A549 treated with ZK216348 at 1 μM for 4 hours (cell line): ENCODE measurements at places on chromosomes 13 and 19. TPM values are rescaled to one million over a fixed set of nuclear protein-coding genes. Genes with fewer than 3 reads are reported as not detected.

CGB2 gene
- 0.41 to 0.94 TPM in 2 of 5 replicates, not detected in the others for total RNA-seq

KLF1 gene
- not detected in 5 replicates for total RNA-seq

FCHO1 gene
- 16.2 to 20.0 TPM (median 18.3 TPM) in 5 replicates for total RNA-seq

NCR1 gene
- total RNA-seq, result not detected in 5 replicates

IGLON5 gene
- total RNA-seq, result 0.05 to 0.12 TPM in 2 of 5 replicates, not detected in the others

RAB11B gene
- total RNA-seq, result 86.6 to 98.4 TPM (median 92.1 TPM) in 5 replicates

ZNF331 gene
- 11.9 to 15.4 TPM (median 14.2 TPM) in 5 replicates for total RNA-seq

IL17D gene
- total RNA-seq, result 1.1 to 1.5 TPM (median 1.2 TPM) in 5 replicates

CCDC70 gene
- total RNA-seq, result not detected in 5 replicates

LRRC63 gene
- total RNA-seq, result 0.13 TPM in 1 of 5 replicates, not detected in the others

ADM5 gene
- total RNA-seq, result 2.7 to 6.9 TPM (median 5.7 TPM) in 5 replicates

PSG11 gene
- total RNA-seq, result not detected in 5 replicates

ZNF491 gene
- not detected in 5 replicates for total RNA-seq

AP3D1 gene
- 43.3 to 77.0 TPM (median 72.5 TPM) in 5 replicates for total RNA-seq

NOVA2 gene
- total RNA-seq, result 0.21 to 0.38 TPM (median 0.29 TPM) in 5 replicates

PSMC4 gene
- 252 to 318 TPM (median 273 TPM) in 5 replicates for total RNA-seq

LAMP1 gene
- total RNA-seq, result 71.7 to 100 TPM (median 90.5 TPM) in 5 replicates

KCNJ14 gene
- total RNA-seq, result 0.84 to 2.1 TPM (median 1.2 TPM) in 5 replicates

ARL11 gene
- not detected in 5 replicates for total RNA-seq

ATP12A gene
- total RNA-seq, result 0.06 TPM in 1 of 5 replicates, not detected in the others

DHDH gene
- 1.0 to 2.3 TPM (median 1.9 TPM) in 5 replicates for total RNA-seq

ZNF112 gene
- total RNA-seq, result 1.3 to 2.2 TPM (median 2.0 TPM) in 5 replicates

ERICH6B gene
- not detected in 5 replicates for total RNA-seq

STOML3 gene
- total RNA-seq, result not detected in 5 replicates

SIGLEC12 gene
- not detected in 5 replicates for total RNA-seq

ZNF571 gene
- total RNA-seq, result 0.76 to 2.0 TPM (median 0.99 TPM) in 5 replicates

NALCN gene
- total RNA-seq, result 2.3 to 4.4 TPM (median 4.2 TPM) in 5 replicates

ZNF534 gene
- not detected in 5 replicates for total RNA-seq

ONECUT3 gene
- not detected in 5 replicates for total RNA-seq

FBN3 gene
- not detected in 5 replicates for total RNA-seq

HDGFL2 gene
- total RNA-seq, result 19.3 to 33.2 TPM (median 30.4 TPM) in 5 replicates

CALR3 gene
- not detected in 5 replicates for total RNA-seq

C19orf67 gene
- total RNA-seq, result not detected in 5 replicates

NDUFA11 gene
- total RNA-seq, result 164 to 293 TPM (median 272 TPM) in 5 replicates

URAD gene
- not detected in 5 replicates for total RNA-seq

SPTBN4 gene
- total RNA-seq, result 0.55 to 1.2 TPM (median 0.71 TPM) in 5 replicates

MBD3L2 gene
- total RNA-seq, result not detected in 5 replicates

SPINT2 gene
- total RNA-seq, result 246 to 361 TPM (median 324 TPM) in 5 replicates

CEACAM3 gene
- total RNA-seq, result not detected in 5 replicates

UHRF1 gene
- total RNA-seq, result 35.5 to 52.3 TPM (median 46.3 TPM) in 5 replicates

PET100 gene
- total RNA-seq, result 43.5 to 95.4 TPM (median 54.5 TPM) in 5 replicates

SBK3 gene
- 0.44 to 1.5 TPM (median 1.5 TPM) in 5 replicates for total RNA-seq

RNF17 gene
- total RNA-seq, result not detected in 5 replicates

KHSRP gene
- 153 to 214 TPM (median 202 TPM) in 5 replicates for total RNA-seq

DNAJC15 gene
- total RNA-seq, result 0.03 to 0.20 TPM (median 0.11 TPM) in 5 replicates

EXOC3L2 gene
- total RNA-seq, result 1.0 to 2.0 TPM (median 2.0 TPM) in 5 replicates
